ENCODE measurements at places on chromosomes 7 and 10. TPM values are rescaled to one million over a fixed set of nuclear protein-coding genes. Genes with fewer than 3 reads are reported as not detected.

OR9A2 gene
- total RNA-seq, result not detected

- no peak for DNase-seq
Observed at GRCh38 chr10:50563906-50564305, 59.9 kb downstream of the SGMS1 start.

DNA sequence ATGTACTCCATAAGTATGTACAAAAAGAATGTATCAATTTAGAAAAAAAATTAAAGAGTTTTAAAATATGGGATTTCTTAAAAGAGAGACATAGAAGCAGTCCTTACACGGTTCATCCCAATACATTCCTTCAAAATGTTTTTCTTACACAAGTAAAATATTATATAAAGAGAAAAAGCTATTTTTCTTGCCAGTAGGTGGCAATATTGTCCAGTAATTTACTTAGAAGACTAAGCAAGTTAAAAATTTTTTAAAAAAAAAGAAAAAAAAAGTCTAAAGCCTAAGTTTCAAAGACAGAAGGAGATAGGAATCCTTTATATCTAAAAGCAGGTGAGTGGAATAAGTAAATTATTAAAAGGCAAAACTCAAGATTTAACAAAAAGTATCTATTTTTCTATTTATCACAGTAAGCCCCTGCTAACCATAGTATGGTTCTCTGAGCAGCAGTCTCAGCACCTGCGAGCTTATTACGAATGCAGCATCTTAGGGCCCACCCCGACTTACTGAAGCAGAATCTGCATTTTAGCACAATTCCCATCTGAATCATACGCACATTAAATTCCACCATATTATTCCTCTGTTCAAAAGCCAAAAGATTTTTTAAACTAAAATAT, 240.6 kb downstream of the DGKI start:
- DNase-seq, result peak; percentile 59

GARIN1A gene
- total RNA-seq, result 0.57 TPM

Measured in PC-9 (cell line).